ENCODE measurements at places on chromosomes 3 and 15. TPM values are rescaled to one million over a fixed set of nuclear protein-coding genes. Genes with fewer than 3 reads are reported as not detected.

- DNase-seq = no peak
These were observed 17.3 kb upstream of the CDCP1 start for GRCh38 chr3:45163481-45163880.

GRCh38 chr3:58728723-58729122 is 62.1 kb upstream of the FAM3D start:
- no peak for DNase-seq

DNA sequence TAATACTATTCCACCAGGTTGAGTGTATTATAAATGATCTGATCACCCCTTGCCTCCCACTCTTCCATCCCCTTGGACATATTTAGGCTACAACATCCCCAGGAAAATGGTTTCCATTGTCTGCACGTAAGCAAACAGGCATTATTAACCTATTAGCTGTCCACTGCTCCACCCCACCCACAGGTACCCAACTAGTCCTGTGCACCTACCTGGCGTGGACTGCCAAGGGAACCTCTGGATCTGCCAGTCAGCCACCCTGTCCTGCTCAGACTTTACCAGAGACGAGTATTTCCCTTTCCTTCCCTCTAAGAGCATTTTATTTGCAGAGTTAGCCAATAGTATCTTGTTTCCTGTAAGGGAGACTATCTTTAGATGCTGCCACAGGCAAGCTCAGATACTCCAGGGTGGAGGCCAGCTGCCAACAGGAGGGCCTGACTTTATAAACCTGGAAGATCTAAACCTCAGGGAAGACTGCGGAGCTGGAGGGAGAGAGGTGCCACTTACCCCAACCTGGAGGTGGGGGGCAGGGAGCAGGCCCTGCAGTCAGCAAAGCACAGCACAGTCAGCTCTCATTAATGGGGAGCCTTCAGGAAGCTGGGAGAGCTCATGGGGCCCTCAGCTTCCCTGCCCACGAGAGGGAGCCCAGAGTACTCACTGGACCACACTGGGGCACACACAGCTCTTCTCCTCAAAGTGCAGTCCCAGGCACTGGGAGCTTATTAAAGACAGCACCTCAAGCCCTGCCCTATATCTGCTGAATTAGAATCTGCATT is at the start of gene CX3CR1:
TSS of gene CX3CR1 (minus strand) at position 292 of the 773 bp plus-strand sequence. CDS start 13,527 bp downstream, outside the sequence.
- DNase-seq = no peak

DNA sequence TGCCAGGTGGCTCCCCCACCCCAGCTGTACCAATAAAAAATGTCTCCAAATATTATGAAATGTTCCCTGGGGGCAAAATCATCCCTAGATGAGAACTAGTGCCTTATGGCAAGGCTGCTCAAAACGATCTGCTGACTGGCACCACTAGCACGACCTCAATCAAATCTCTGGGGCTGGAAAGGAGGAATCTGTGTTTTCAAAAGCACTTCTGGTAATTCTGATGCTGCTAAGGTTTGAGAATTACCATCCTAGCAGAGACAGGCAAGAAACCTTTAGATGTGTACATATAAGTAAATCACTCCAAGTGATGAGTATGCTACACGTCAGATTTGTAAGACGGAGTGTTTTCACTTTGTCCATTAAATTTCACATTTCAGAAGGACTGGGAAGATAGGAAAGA is 360.1 kb upstream of the THRB start:
- DNase-seq = no peak

GRCh38 chr3:169694117-169694516 is 30.6 kb upstream of the MECOM start:
- DNase-seq = no peak

SRPRB gene
- total RNA-seq = 43.4 TPM

PPARG gene
- total RNA-seq = 208 TPM

All from PC-3 (cell line).